Non-pigmented ciliary epithelial cell (primary cell): ENCODE measurements at places on chromosomes 13 and 19.

DNA sequence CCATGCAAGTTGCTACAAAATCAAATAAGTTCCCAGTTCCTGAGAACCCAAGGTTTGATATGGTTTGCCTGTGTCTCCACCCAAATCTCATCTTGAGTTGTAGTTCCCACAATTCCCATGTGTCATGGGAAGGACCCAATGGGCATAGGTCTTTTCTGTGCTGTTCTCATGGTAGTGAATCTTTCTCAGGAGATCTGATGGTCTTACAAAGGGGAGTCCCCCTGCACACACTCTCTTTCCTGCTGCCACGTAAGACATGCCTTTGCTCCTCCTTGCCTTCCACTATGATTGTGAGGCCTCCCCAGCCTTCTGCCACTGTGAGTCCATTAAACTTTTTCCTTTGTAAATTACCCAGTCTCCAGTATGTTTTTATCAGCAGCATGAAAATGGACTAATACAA lies 28.5 kb upstream of the TSHZ3 start:
- no peak for DNase-seq

DNA sequence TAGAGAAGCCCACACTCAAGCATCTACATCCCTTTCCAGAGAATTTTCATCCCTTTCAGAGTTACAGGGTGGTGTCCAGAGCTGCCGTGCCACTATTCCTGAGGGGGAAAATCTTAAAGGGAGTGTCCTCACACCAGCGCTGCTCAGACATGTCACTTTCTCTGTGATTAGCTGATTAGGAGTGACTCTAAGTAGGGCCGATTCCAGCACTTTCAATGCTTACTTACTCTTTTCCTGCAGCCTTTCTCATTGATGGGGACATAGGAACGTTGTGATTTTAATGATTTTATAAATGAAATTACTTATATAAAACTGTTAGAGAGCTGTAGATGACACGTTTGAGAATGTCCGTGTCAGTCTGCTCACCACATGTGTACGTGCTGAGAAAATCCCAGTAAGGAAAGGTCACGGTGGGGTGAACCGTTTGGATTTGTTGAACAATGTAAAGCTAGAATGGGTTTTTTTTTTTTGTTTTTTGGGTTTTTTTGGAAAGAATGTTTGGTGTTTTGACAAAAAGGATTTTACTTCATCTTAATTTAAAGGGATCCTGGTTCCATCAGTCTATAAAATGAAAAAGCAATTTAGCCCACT lies 56.6 kb upstream of the SPATA13 start:
- no peak for DNase-seq

DNA sequence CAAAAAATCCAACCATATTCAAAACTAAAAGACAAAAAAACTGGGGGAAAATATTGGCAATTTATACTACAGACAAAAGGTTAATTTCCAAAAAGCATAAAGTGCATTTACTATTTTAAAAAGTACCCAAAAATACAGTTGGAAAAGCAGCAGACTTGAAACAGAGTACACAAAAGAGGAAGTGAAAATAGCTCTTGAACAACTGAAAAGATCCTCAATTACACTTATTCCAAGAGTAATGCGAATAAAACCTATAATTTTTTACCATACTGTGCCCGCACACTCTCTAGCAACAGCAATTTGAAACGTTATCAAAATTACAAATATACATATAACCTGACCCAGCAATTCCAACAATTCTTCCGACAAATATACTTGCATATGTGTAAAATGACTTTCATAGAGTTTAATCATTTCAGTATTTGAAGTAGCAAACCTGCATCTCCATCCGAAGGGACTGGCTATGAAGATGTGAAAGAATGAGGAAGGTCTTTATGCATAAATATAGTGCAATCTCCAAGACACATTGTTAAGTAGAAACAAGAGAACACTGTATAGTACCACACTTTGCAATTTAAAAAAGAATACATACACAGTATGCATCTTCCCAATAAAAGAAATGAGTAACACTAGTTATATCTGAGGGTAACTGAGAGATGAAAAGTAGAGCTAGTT lies 25.4 kb downstream of the ALG5 start:
- no peak for DNase-seq

DNA sequence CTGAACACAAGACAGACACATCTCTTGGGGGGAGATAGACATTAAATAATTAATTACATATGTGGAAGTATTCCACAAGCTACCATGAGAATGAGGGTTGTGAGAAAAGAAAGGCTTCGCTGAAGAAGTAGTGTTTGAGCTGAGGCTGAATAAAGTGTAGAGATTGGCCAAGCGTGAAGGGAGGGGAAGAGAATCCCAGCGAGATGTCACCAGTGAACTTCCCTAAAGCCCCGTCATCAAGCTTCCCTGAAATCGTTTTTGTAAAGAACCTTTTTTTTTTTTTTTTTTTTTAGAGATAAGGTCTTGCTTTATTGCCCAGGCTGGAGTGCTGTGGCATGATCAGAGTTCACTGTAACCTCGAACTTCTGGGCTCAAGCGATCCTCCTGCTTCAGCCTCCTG lies 235.2 kb downstream of the KCNRG start:
- no peak for DNase-seq

DNA sequence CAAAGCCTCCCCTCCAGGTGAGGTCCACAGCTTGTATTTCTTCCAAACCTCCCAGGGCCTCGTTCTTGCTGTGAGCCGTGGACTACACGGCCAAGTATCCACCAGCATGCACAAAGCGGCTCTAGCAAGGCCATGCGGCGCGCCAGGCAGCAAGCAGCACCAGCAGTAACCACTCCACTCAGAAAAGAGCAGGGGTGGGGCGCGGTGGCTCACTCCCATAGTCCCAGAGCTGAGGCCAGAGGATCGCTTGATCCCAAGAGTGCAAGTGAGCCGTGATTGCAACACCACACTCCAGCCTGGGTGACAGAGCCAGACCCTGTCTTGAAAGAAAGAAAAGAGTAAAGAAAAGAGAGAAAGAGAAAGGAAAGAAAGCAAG lies 4.7 kb downstream of the CCDC8 start:
- DNase-seq, result no peak

DNA sequence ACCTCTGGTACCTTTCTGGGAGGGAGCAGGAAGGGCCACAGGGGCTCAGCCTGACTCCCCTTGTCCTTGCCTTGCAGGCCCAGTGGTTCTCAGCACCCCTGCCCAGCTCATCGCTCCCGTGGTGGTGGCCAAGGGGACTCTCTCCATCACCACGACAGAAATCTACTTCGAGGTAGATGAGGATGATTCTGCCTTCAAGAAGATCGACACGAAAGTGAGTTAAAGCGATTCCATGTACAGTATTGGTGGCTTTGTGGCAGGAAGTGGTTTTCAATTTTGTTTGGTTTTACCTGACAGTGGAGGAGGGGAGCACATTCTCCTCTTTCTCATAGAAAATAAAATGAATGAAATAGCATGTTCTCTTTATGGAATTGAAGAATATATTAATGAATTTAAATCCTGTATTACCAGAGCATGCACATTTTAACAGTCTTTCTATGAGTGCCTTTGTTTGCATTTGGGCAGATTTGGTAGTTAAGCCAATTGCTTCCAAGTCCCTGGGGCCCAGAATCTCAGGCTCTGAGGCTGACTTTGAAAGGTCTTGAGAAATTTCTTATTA lies 4.1 kb downstream of the MAB21L1 start:
- no peak for DNase-seq
